Stimulated activated CD4-positive, alpha-beta T cell treated with anti-CD3 and anti-CD28 coated beads, Interleukin-12 subunit alpha, Interleukin-12 subunit beta, amount 100 ng/mL, for 48 hours (primary cell): ENCODE measurements at places on chromosomes 2 and 18.

- DNase-seq: no peak
Observed at GRCh38 chr2:199810422-199811171, 40.4 kb downstream of the FTCDNL1 start.

DNA sequence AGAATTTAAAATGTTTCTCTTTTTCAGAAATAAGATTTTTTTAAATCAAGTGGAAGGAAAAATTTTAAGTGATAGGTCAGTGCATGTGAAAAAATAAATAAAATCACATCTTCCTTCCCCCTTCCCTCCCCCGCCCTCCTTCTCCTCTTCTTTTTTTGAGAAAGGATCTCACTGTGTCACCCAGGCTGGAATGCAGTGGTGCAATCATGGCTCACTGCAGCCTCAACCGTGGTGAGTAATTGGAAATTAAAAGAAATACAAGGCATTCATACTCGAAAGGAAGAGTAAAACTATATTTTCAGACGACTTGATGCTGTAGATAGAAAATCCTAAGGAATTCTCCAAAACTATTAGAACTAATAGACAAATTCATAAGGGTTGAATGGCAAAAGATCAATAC lies 16.9 kb upstream of the CRACDL start:
- no peak for DNase-seq

- no peak for DNase-seq
Observed at GRCh38 chr2:175402571-175402970, 221.1 kb upstream of the ATP5MC3 start.

- no peak for DNase-seq
Observed at GRCh38 chr2:37797081-37797480, 125.6 kb upstream of the CDC42EP3 start.

DNA sequence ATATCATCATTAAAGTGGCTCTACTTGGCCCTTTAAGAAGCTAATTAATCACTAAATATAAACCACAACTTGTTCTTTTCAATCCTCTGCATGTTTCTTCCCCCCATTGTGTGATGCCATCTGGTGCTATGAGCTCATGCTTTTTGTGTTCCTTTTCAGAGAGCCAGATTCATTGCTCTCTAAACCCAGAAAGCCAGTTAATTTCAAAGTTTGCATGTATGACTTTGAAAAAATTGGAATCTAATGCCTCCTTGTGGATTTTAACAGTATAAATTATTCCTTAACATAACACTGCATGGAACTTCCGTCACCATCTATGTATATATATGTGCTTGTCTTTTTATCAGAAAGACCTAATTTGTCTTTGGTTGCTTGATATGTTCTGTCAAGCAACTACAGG lies 31.1 kb downstream of the TMEM178A start:
- DNase-seq: no peak

DNA sequence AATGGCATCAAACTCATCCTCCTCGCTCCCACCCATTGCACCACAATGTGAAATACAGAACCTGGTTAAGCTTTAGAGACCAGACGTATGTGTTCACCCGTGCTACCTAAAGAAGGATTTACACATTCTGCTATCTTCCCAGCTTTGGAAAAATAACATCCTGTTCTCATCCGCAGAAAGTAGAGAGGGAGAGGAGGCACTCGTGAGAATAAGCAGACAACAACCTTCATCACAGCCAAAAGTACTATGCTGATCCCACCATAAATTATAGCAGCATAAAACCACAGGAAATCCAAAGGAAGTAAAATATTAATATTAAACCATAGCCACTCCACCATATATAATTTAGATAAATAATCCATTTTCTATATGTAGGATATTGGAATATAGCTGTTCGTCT lies 111.7 kb upstream of the NRP2 start:
- no peak for DNase-seq

- no peak for DNase-seq
Observed at GRCh38 chr2:218988650-218989049, 3.7 kb upstream of the FEV start.

GRCh38 chr2:98921062-98921461 lies 15.0 kb downstream of the CRACDL start:
- DNase-seq: no peak

DNA sequence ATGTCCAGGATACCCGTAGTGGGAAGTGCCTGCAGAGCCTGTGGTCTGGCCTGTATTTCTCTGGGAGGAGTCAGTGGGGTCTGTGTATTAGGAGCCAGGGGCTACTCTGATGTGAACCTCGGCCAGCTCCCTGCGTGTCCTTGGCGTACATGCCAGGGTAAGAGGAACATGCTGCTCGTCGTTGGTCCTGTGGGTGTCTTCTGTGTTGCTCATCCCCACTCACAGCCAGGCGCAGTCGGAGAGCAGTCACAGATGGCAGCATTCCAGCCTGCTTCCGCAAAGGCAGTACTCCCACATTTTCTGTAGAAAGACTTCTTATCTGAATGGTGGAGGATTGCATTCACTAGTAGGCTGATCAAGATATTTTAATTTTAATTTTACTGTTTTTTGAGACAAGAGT lies 84.9 kb downstream of the DGKD start:
- no peak for DNase-seq
